ENCODE measurements at places on chromosomes 3 and 15. TPM values are rescaled to one million over a fixed set of nuclear protein-coding genes. Genes with fewer than 3 reads are reported as not detected.

DNA sequence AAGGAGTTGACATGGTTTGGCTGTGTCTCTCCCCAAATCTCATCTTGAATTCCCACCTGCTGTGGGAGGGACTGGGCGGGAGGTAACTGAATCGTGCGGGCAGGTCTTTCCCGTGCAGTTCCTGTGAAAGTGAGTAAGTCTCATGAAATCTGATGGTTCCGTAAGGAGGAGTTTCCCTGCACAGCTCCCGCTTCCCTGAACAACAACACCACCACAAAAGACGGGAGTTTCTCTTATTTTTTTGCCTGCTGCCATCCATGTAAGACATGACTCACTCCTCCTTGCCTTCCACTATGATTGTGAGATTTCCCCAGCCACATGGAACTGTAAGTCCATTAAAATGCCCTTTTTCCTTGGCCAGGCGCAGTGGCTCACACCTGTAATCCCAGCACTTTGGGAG is 22.7 kb downstream of the XXYLT1 start:
- DNase-seq = no peak

- no peak for DNase-seq
Observed at GRCh38 chr15:74403588-74403919, 30.2 kb downstream of the SEMA7A start.

- DNase-seq = no peak
Observed at GRCh38 chr3:192161661-192162060, 565.7 kb downstream of the FGF12 start.

GRCh38 chr3:82715091-82715856 is 953.8 kb upstream of the GBE1 start:
- DNase-seq = no peak

Gene CAPN3
- total RNA-seq = 3.5 TPM
